ENCODE measurements at places on chromosomes 12 and 14.

DNA sequence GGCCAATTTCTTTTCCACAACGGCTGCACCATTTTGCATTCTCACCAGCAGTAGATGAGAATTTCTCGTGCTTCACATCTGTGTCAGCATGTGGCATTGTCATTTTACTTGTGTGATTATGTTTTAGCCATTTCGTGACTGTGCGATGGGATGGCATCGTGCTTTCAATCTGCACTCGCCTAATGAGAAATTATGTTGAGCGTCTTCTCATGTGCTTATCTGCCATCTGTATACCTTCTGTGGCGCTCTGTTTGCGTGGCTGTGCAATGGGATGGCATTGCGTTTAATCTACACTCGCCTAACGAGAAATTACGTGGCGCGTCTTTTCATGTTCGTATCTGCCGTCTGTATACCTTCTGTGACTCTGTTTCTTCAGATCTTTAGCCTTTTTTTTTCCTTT is 14.9 kb upstream of the GPR132 start:
- no peak for DNase-seq

- no peak for DNase-seq
Observed at GRCh38 chr12:121765573-121765972, 27.9 kb downstream of the RHOF start.

- DNase-seq = no peak
Observed at GRCh38 chr12:108622421-108622820, 11.3 kb downstream of the SELPLG start.

DNA sequence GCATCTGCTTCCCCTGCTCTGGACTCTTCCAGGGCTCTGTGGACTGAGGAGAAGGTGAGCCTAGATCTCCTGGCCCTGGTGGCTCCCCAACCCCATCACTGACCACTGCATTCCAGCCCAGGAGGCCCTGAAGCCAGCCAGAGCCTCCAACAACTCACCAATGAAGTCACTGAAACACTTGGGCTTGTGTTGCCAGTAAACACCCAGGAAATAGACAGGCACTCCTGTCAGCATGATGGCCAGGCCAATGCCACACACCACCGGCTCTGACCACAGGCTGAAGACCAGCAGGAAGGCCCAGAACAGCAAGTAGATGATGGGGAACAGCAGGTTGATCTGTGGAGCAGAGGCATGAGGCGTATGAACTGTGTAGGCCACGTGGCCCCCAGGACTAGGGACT is 8.8 kb upstream of the CEBPE start:
- DNase-seq = no peak

- no peak for DNase-seq
Observed at GRCh38 chr12:42794806-42795205, 205.3 kb upstream of the PRICKLE1 start.

GRCh38 chr12:52615912-52616311 is 2.4 kb downstream of the KRT73 start:
- no peak for DNase-seq

DNA sequence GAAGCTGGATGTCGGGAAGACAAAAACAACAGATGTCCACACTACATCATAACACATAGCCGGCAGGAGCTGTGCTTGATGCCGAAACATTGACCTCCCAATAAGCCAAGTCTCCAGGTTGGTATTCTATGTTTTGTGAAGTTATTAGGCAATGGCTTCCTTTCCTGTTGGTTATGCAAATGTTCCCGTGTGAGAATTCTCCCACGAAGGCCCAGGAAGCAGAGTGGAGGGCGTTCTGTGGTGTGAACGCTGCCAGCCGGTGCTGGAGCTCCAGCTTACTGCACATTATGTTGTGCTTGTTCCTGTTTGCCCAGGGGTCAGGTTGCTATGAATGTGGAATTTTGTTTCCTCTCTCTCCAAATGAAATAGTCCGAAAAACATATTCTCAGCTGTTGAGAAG is 156.4 kb upstream of the HMGA2 start:
- DNase-seq = no peak

DNA sequence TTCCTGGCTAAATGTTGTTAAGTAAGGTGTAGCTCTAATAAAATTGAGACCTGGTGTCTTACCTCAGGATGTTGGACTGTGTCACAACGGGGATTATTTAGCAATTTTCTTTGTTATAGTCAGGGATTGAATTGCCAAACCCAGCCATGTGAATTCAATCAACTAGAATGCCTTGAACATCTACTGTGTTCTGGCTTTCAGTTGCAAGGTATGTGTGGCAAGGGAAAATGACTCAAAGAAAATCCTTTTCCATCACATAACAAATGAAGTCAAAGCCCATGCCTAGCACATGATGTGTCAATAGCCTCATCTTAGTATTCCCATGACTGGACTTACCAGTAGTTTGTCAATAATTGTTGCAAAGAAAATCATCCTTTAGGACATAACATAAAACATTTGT is 519.8 kb upstream of the FLRT2 start:
- no peak for DNase-seq

GRCh38 chr12:86513226-86513625 is 257.0 kb upstream of the MGAT4C start:
- DNase-seq = no peak

DNA sequence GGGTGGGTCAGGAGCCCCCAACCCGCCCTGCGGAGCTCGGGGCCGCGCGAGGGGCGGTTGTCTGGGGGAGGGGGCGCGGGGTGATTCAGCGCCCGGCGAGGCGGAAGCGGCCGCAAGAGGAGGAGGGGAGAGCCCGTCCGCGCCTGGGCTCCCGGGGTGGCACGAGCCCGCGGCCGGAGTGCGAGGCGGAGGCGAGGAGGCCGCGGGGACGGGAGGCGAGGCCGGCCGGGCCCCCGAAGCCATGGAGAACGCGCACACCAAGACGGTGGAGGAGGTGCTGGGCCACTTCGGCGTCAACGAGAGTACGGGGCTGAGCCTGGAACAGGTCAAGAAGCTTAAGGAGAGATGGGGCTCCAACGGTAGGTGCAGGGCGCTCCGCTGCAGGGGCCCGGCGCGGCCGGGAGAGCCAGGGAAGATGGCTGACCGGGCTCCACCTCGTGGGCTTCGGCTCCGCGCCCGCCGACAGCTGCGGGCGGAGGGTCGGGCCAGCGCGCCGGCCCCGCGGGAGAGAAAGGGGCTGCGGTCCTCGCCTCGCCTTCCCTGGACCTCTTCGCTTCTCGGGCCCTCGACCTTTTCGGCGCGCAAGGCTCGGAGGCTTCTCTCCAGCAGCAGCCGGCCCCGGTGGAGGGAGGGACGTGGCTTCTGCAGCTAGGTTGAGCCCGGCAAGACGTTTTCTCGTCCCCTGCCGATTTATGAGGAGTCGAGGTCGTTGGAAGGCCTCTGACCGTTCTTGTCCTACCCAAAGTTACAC is 677 bp downstream of the ATP2A2 start:
- no peak for DNase-seq

DNA sequence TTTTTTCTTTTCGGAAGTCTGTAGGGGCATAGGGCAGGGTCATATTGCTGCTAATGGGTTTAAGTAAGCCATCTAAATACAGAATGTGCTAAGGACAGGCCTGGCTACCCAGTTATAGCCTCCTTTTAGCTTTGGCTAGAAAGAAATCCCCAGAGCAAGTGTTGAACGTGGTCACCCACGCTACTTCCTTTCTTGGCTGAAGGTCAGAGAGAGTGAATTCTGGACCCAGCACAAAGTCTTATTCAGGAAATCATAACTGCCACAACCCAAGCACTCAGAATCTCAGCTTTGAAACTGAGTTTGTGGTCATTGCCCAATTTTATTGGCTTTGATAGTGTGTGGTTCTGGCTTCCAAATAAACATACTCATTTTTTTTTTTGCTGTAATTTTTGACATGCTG is 542.1 kb upstream of the ATP2B1 start:
- no peak for DNase-seq

All from GM12864 (cell line).